ENCODE measurements at places on chromosomes 2 and 18.
A peak's percentile ranks its signal among the peaks of the same experiment; 100 is the strongest.

DNA sequence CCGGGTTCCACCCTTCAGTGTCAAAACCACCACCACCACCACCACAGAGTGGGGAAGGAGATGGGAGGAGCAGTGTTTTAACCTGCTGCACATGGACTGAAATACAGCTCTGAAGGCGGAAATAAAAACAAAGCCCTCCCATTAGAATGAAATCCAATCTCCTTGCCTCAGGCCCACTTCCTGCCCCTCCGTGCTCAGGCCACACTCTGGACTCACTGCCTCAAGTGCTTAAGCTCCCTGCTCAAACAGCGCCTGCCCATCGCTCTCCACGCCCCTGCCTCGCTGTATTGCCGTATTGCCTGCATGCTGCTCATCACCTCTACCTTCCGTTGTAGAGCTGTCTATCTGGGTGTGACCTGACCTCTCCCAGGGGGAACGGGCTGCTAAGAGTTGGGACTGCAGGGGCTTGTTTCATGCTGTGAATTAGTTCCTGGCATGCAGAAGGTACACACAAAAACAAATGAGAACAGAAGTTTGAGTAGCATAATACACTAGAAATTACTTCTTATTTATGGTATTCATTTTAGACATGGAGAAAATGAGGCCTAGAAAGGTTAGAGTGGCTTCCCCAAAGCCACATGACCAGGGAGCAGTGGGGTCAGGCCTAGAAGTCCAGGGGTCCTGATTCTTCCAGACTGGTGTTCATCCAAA lies 31.6 kb upstream of the NEB start:
- DNase-seq: no peak

DNA sequence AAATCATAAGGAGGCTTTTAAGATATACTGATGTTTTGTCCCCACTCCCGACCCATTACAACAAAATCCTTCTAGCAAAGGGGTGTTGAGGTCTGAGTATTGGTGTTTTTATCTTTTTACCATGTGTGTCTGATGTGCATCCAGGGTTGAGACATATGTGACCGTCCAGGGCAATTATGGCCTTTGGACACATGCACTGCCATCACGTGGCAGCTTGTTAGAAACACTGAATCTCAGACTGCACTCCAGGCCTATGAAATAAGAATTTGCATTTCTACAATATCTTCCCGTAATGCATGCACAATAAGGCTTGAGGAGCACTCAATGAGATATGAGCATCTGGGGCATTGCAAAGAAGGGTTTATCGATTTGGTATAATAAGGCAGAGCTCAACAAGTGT lies 235.1 kb upstream of the ZNF804A start:
- DNase-seq: no peak

GRCh38 chr2:16394072-16394985 lies 271.3 kb downstream of the CYRIA start:
- no peak for DNase-seq

DNA sequence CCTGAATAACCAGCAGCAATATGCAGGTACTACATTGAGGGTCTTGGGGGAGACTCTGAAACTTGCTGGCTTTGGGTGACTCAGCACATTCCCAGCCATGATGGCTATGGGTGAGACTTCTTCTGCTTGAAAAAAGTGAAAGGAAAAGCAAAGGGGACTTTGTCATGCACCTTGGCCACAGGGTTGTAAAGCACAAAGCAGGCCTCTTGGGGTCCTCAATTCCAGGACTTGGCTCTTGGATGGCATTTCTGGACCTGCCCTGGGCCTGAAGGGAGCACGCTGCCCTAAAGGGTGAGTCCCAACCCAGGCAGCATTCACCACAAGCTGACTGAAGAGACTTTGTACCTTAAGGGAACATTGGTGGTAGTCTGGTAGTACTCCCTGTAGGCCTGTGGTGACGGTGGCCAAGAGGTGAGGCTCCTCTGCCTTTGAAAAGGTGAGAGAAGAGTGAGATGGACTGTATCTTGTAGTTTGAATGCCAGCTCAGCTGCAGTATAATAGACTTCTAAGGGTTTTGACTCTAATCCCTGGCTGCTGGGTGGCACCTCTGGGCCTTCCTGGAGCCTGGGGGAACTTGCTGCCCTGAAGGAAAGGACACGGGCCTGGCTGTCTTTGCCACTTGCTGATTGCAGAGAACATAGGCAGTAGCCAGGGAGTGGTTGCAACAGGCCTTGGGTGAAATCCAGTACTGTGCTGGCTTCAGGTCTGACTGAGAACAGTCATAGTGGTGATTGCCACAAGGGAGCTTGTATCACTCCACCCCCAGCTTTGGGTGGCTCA lies 36.5 kb upstream of the CYTIP start:
- no peak for DNase-seq

GRCh38 chr2:126946318-126947102 lies 47.8 kb downstream of the TEX51 start:
- DNase-seq: no peak

- DNase-seq: peak; percentile 60
Measured at GRCh38 chr2:74587664-74588277, 33.3 kb downstream of the DOK1 start.

DNA sequence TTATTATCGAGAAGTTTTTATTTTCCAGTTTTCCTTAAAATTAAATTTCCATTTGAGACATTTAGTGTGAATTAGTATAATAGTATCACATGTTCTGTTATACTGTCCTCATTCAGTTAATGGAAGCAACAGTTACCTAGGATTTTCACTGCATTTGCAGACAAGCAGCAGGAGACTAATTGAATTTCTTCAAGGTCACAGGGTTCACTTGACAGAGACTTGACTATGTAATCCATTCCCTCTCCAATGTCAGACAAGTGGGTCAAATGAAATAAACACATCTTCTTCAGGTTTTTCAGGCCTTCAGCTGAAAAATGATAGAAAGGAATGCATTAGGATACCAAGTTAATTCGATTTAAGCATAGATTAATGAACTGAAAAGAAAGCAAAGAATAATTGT lies 26.7 kb downstream of the NLRC4 start:
- no peak for DNase-seq

GRCh38 chr2:84435345-84436025 lies 23.6 kb downstream of the SUCLG1 start:
- DNase-seq: no peak

All from forelimb muscle (tissue), 1 donor.